AG09319 (cell line): ENCODE measurements at places on chromosomes 1 and 21.

DNA sequence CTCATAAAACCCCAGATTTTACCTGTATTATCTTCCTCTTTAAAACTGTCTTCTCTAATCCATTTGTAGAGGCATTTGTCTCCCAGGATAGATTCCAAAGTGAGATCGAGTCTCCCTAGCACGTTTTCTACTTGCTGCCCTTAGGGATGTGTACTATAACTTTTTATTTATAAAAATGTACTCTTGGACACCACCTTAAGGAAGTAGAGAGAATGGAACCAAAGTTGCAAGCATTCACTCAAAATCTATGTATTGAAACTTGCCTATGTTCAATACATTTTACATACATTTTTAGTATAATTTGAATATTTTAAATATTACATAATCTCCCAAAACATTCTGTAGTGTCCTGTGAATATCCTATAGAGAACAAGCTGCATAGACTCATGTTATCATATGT, 842 bp upstream of the SPRR2A start:
- no peak for DNase-seq

DNA sequence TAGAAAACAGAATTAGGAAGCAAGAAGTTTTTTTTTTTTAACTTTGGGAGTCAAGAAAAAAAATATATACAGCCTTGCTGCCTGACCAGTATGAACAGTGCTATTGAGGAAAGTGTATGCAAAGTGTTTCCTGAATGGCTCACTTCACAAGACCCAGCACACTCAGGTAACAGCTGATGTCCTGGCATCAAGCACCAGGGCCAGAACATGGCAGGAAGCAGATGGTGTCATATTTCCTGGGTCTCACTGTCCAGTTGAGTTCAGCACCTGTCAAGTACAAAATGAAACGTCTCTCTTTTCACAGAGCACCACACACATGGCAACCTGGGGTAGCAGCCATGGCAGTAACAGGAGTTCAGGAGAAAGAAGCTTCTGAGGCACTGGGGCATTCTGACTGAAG, 372.3 kb downstream of the TTLL7 start:
- DNase-seq, result no peak

DNA sequence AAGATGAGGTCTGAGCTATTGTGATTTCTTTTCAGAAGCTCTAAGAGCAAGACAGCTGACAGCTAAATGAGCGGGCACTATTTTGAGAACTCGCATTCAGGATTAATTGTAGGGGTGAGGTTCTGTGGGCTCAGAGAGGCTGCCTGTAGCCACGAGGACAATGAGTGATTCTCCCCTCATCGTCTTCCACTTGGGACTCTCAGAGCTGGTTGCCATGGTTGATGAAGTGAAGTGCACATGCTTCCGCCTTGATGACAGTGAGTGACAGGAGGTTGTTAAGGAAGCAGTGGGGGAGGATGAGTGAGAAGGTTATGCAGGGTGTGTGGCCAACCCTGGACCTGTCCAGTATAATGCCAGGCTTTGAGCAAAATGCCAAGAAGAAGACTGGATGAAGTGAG, 341.7 kb downstream of the PCP4 start:
- DNase-seq, result no peak

DNA sequence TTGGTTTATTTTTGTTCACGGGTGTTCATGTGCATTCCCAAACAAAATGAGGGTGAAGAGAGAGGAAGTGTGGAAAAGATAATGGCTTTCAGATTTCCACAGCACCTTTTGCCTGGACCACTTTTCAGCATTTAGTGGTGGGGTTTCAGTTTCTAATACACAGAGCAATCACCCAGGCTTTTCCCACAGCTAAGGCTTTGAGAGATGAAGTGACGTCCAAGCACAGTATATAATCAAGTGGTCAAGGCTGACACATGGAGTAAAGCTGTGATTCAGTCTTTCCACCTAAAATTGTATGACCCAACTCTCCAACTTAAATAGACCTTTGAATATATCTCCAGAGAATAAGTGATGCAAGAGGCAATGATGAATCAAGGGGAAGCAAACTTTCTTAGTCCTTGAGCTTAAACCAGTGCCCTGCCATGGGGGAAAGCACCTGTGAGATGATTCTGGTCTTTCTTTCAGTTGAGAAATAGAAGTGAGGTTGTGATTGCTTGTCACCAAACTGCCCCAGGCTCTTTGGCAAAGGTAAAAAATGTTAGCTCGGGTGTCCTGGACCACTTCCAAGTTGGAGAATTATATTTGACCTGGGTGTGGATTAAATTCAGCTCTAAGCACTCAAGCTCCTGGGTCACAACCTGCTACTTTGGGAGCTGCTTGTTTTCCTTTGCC, 2.4 kb upstream of the PIK3R3 start:
- peak; percentile 39 for DNase-seq

DNA sequence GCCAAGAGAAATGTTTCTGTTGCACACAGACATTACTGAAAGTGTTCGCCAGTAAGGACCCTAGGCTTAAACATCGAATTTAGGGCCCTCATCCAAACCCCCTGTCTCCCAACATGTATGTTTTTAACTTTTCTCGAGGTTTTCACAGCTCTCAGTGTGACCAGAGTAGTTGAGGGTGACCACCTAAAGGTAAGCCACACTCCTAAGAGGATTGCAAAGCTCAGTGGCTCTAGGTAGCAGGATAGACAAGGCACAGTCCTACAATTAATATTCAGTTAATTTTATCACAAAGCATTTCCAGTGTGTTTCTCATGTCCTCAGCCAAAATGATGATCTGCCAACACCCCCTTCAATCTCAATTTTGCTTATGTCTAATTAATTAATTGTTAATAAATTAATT, 695 bp upstream of the ALG14 start:
- no peak for DNase-seq
